ENCODE measurements at places on chromosomes 7 and 10.

DNA sequence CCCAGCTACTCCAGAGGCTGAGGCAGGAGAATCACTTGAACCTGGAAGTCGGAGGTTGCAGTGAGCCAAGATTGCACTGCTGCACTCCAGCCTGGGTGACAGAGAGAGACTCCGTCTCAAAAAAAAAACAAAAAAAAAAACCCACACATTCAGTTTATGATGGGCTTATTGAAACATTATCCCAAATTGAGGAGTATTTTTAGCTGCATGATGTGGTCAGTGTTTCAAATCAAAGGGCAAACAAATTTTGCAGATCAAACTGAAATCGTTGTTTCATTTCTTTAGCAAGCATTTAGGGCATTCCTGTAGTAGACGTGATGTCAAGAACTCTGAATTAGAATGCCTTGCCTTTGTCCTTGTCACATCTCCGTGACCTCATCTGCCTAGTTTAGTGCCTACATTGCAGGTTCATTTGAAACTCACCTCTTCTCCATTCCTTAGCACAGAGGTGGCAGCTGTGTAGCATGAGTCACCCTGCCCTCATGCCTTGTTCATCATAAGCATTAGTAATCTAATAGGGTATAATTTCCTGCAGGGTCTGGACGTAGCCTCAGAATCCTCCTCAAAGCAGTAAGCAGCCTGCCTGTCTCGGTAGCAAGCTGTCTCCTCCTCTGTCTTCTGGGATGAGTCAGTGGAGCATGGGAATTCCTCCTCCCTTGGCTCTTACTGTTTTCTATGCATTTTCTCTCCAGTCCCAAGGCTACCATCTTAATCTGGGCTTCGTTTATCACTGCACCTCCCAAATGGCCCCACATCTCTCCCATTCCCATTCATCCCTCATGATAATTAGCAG lies 73.8 kb downstream of the CUL1 start:
- peak; percentile 80 for DNase-seq

GRCh38 chr7:92953657-92954056 lies 117.3 kb upstream of the CDK6 start:
- DNase-seq, result no peak

DNA sequence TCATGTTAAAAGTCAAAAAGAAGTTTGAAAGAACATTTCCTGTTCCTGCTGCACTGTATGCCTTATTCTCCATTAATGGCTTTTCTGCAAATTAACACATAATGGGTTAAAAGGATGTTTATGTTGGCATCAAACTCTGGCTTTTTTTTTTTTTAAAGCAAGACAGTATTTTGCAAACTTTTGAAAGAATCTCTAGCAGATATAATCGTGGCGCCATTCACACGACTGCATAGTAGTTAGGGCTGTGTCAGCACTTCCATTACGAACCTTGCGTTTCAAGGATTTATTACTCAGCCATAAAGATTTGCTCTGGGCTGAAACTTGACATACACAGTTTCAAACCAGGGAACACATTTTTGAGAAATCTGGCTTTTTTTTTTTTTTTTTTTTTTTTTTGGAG lies 207.8 kb downstream of the DYNC1I1 start:
- DNase-seq, result no peak

- no peak for DNase-seq
Measured at GRCh38 chr7:95578299-95578855, 17.9 kb downstream of the PDK4 start.

- DNase-seq, result peak; percentile 81
Measured at GRCh38 chr7:47573758-47574481, 8.0 kb downstream of the TNS3 start.

Data from fibroblast of pulmonary artery (primary cell).